ENCODE measurements at places on chromosomes 5 and 9.

DNA sequence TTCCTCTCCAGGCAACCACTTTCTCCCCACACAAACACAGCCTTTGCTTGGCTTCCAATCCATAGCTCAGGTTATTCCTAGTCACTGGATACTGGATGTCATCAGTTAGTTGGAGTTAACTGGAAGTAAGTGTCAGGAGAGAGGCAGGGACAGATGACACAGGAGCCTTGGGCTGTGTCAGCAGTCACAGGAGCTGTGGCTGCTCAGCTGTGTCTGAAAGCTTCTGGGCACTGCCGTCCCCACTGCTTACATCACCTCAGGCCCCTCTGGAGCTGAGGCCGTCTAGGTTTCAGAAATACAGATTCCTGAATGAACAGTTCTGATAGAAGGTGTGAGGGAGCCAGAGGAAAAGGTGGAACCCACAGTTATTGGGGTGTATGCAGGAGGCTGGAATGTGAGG is 17.3 kb upstream of the FAM240B start:
- no peak for DNase-seq

- no peak for DNase-seq
Observed at GRCh38 chr9:136625101-136626065, 37.3 kb upstream of the EGFL7 start.

DNA sequence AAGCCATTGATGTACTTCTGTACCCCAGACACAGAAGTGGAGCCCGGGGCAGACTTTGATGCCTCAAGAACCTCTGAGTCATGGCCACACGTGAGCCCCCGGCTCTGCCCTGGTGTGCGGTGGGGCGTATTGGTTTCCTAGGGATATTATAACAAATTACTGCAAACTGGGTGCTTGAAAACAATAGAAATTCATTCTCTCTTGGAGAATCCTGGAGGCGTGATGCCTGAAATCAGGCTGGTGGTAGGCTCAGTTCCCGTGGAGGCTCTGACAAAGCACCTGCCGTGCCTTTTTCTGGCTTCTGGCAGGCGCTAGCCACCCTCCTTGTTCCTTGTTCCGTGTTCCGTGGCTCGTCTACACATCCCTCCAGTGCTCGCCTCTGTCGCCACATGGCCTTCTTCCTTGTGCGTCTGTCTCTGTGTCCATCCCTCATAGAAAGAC is 24.2 kb downstream of the NEK6 start:
- no peak for DNase-seq

- DNase-seq: no peak
Observed at GRCh38 chr9:121954477-121955140, 138.5 kb downstream of the TTLL11 start.

GRCh38 chr5:17808566-17808965 is 174.3 kb downstream of the TAF11L14 start:
- no peak for DNase-seq
